ENCODE measurements at places on chromosomes 16 and 17.

GRCh38 chr16:76705892-76706291 is 428.7 kb downstream of the CNTNAP4 start:
- no peak for DNase-seq

GRCh38 chr17:77503916-77504651 is 363.3 kb downstream of the SEC14L1 start:
- no peak for DNase-seq

- DNase-seq, result no peak
Observed at GRCh38 chr17:7123844-7124243, 9.2 kb upstream of the ASGR2 start.

GRCh38 chr16:87828071-87828906 is 41.0 kb downstream of the SLC7A5 start:
- DNase-seq, result peak; percentile 59

- no peak for DNase-seq
Observed at GRCh38 chr17:32917081-32917480, 10.9 kb upstream of the TMEM98 start.

GRCh38 chr17:41521574-41522261 is 3.0 kb upstream of the KRT15 start:
- DNase-seq, result no peak

- DNase-seq, result no peak
Observed at GRCh38 chr16:58497468-58497867, 2.5 kb upstream of the NDRG4 start.

GRCh38 chr16:51453251-51453650 is 302.2 kb upstream of the SALL1 start:
- no peak for DNase-seq

- no peak for DNase-seq
Observed at GRCh38 chr17:77493238-77493820, 352.6 kb downstream of the SEC14L1 start.

Measured in activated CD4-positive, alpha-beta T cell treated with anti-CD3 and anti-CD28 coated beads for 4 hours (primary cell).